Left renal pelvis (tissue), 4 donors: ENCODE measurements at places on chromosomes 12 and 14.

DNA sequence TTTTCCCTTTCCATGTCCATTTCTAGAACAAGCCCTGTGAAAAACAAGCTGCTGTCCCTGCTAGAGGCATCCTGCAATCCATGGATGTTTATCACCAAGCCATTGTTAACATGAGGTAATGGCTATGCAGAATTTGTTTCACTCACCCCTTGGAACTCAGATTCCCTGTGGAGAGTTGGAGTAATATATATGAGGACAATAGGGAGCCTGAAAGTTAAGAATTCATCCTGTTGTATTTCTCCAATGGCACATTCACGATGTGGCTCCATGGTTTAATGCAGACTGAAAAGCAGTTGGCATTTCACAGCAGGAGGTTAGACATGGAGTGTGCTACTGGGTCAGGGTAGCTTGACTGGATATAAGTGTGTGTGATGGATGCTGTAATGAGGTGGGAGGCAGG is 32.4 kb downstream of the GPR65 start:
- no peak for DNase-seq

DNA sequence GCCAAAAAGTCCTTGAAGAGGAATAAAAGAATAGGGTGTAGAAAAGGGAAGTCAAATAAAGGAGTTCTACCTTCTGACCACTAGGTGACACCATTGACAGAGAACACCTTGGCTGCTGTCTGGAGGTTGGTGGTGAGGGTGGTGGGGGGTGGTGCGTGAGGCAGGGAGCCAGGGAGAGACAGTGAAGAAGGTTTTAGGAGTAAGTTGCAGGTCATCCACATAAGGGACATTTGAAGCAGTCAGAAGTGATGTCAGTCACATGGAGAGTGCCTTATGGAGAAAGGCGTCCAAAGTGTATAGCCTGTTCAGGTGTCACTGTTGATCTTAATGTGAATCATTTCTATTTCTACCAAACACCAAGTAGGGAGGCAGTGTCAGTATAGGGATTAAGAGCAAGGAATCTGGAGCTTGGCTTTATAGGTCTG is 279.3 kb upstream of the DDHD1 start:
- no peak for DNase-seq

DNA sequence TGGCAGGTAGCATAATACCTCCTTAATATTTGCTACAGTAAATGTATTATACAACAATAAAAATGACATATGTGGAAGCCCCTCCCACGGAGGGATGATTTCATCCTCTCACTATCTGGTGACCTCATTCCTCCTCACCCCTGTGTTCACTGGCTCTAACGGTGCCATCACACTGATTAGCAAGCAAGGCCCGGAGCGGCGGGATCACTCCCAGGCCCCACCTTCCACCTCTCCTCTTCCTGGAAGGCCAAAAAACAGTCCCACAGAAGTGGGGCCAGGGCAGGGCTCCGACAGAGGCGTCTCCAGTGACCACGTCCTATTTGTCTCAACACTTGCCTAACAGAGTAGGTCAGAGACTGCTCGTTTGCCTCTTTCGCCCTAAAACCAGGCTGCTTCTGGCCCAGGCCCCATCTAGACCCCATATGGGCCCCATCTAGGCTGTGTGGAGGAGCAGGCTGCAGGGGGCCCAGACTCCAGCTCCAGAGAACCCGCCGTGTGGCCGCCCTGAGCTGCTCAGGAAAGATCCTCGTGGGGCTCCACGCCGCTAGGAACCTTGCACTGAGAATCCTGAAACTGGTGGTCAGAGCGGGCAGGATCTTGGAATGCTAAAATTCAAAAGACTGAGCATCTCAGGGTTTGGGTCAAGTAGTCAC is 3.7 kb downstream of the SELPLG start:
- DNase-seq = no peak

DNA sequence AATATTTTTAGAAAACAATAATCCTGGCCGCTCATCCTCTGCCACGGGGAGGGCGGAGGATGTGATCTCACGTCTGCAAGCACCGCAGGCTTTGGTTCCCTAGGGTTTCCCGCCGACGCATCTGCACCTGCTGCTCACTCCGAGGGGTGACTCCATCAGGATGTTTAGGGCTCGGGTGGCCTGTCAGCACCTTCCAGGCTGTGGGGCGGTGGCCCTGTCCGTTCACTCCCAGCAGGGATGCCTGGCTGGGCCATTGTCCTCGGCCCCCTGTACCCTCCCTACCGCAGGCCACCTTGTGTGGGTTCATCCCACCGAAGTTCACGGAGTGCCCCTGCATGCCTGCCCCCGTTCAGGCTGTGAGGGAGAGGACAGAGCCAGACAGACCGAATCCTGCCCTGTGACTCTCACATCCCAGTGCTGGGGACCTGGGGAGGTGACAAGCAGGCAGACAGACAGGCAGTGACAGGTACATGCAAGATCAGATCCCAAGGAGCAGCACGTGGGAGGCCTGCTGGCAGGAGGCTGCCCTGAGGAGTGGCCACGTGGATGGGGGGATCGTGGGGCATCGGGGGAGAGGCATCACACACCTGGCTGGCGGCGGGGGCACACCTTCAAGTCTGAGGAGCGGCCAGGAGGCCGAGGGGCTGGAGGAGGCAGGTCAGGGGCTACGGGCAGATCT is 112.6 kb downstream of the ADGRD1 start:
- DNase-seq = no peak

- no peak for DNase-seq
Measured at GRCh38 chr12:14976658-14977057, 3.8 kb downstream of the PDE6H start.

DNA sequence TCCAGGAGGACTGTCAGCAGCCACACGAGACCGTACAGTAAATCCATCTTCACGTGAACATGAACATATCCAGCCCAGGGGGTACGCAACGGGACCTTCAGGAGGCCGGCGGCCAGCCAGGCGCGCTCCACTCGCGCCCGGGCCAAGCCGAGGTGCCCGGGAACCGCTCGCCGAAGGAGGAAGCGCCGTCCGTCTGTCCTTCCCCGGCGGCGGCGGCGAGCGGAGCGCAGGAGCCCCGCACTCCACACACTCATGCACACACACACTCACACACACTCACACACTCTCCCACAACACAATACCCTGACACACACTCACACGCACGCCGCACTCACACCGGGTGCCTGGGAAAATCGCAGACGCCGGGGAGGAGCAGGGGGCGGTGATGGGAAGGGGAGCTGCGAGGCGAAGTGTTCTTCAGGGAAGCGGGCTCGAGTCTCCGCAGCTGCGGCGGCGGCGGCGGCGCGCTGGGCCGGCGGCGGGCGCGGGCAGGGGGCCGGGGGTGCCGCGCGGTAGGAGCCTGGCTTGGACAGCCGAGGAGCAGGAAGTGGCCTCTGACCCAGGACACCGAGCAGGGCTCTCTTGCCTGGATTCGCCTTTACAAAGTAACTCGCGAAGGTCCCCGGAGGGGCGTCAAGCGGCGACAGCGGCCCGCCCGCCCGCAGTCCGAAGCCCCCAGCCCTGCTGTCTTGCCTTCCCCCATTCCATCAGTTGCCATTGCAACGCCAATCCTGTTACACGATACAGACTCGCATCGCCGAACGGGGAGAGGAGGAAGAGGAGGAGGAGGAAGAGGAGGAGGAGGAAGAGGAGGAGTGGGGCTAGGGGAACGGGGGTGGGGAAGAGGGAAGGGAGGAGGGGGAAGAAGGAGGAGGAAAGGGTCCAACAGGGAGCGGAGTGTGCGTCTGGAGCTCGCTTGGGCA is 601 bp downstream of the MDGA2 start:
- DNase-seq = peak; percentile 8

- no peak for DNase-seq
Measured at GRCh38 chr12:63086149-63086915, 64.7 kb downstream of the AVPR1A start.

DNA sequence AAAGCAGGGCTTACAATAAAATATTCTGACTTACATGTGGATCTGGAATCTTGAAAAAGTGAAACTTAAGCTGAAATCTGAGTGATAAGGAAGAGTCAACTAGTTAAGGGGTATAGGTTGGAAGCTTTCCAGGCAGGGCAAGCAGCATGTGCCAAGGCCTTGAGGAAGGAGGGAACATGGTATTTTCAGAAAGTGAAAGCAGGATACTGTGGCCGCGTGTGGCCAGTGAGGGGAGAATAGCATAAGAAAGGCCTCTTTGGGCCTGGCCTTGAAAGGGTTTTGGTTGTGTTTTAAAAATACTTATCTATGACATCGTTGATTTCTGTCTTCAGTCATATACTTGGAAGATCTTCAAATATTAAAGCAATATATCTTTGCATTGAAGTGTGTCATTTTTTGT is 213.4 kb downstream of the AKAP6 start:
- no peak for DNase-seq
